Renal cortex interstitium (tissue), 15 donors: ENCODE measurements at places on chromosomes 13 and 19.
A peak's percentile ranks its signal among the peaks of the same experiment; 100 is the strongest.

DNA sequence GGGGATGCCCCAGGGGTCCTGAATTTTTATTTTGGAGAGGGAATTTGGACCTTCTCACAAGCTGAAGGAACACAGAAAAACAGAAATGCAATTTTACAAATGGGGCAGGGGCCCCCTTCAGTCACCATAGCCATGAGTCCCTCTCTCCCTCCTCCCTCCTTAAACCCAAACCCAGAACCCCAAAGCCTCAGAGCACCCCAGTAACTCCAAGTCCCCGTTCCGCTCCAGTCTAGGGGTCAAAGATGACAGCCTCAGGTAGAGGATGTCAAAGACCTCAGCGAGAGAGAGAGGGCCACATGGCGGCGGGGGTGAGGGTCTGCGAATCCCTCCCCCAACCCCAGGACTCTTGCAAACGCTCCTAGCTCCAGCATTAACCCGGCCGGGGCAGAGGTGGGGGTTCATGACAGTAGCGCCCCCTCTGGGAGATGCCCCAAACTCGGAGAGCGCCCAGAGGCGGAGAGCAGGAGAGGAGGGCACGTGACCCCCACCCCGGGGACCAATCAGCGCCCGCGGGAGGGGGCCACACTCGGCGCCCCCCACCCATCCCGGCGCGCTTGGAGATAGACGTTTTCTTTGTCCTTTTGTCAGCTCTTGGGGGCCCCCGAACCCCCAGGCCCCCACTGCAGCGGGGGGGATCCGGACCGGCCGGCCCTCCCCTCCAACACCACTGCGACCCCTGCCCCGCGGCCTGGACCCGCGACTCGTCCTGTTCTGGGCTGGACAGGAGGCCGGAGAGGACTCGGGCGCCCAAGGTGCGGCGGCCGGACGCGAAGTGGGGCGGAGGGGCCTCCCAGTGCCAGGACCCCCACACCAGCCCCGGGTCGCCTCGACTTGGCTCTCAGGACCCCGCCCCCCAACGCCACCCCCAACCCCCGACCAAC, 20.8 kb upstream of the SEMA6B start:
- no peak for DNase-seq

- DNase-seq, result no peak
Measured at GRCh38 chr19:22603518-22604440, 30.3 kb upstream of the ZNF492 start.

DNA sequence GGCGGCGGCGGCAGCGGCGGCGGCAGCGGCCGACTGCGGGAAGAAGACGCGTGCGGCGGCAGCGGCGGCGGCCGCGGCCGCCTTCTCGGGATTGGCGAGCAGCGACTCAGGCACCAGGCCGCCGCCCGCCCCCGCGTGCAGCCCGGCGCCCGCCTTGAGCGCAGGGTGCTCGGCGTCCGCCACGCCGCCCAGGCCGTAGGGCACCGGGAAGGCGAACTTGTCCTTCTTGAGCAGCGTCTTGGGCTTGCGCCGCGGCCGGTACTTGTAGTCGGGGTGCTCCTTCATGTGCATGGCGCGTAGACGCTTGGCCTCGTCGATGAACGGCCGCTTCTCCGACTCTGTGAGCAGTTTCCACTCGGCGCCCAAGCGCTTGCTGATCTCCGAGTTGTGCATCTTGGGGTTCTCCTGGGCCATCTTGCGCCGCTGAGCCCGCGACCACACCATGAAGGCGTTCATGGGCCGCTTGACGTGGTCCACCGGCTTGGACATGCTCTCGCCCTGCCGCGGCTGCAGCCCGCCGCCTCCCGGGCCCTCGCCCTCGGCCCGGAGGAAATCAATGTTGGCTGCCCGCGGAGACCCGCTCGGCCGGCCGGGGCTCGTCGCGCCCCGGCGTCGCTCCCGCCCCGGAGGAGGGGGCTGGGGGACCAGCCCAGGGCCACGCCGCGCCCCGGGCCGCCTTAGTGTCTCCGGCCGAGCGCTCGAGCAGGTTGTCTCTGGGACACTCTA, 621 bp downstream of the SOX21 start:
- no peak for DNase-seq

- no peak for DNase-seq
Measured at GRCh38 chr19:2791876-2792275, 6.6 kb downstream of the THOP1 start.

GRCh38 chr13:109858319-109858718, 71.9 kb upstream of the IRS2 start:
- no peak for DNase-seq

- no peak for DNase-seq
Measured at GRCh38 chr13:69373747-69374425, 733.7 kb upstream of the ATXN8OS start.

- DNase-seq, result no peak
Measured at GRCh38 chr13:91868351-91868750, 469.9 kb downstream of the GPC5 start.

- DNase-seq, result peak; percentile 5
Measured at GRCh38 chr19:23203841-23204344, 46.3 kb downstream of the ZNF724 start.

- DNase-seq, result no peak
Measured at GRCh38 chr13:74132776-74133656, 1.2 kb downstream of the KLF12 start.

- no peak for DNase-seq
Measured at GRCh38 chr13:24661713-24662112, 18.5 kb upstream of the ATP12A start.

GRCh38 chr19:40279120-40279551, 6.0 kb downstream of the AKT2 start:
- DNase-seq, result peak; percentile 74
